Glomerular endothelial cell (primary cell): ENCODE measurements at places on chromosomes 4 and X. TPM values are rescaled to one million over a fixed set of nuclear protein-coding genes. Genes with fewer than 3 reads are reported as not detected.

The HSFX2 gene
- 0.35 TPM in 1 of 2 replicates, not detected in the other for total RNA-seq

The PRDM5 gene
- 2.5 and 6.9 TPM in 2 replicates for total RNA-seq

The CXCL5 gene
- total RNA-seq, result 12.0 and 17.5 TPM in 2 replicates

The CXCL1 gene
- 149 and 404 TPM in 2 replicates for total RNA-seq

The SFRP2 gene
- not detected in 2 replicates for total RNA-seq

The BEX1 gene
- total RNA-seq, result 0.68 and 1.6 TPM in 2 replicates

The PDCL2 gene
- not detected in 2 replicates for total RNA-seq

The ZCCHC12 gene
- total RNA-seq, result 0.29 TPM in 1 of 2 replicates, not detected in the other

The CABS1 gene
- not detected in 2 replicates for total RNA-seq

The FGF5 gene
- 1.9 and 4.3 TPM in 2 replicates for total RNA-seq

The TMEM255A gene
- total RNA-seq, result 0.05 TPM in 1 of 2 replicates, not detected in the other

The LRP2BP gene
- total RNA-seq, result 0.24 and 0.35 TPM in 2 replicates

The SMPX gene
- not detected in 2 replicates for total RNA-seq

The FANCB gene
- total RNA-seq, result 1.5 TPM in 2 replicates

The NSUN7 gene
- 0.88 and 1.6 TPM in 2 replicates for total RNA-seq

The IL1RAPL1 gene
- total RNA-seq, result 1.2 and 1.7 TPM in 2 replicates

The NPNT gene
- 0.64 and 2.1 TPM in 2 replicates for total RNA-seq

The ZXDA gene
- 7.6 and 7.9 TPM in 2 replicates for total RNA-seq

The KIF4A gene
- 4.5 and 6.3 TPM in 2 replicates for total RNA-seq

The TSPAN7 gene
- 4.7 and 13.5 TPM in 2 replicates for total RNA-seq

The TMEM156 gene
- 9.6 and 13.1 TPM in 2 replicates for total RNA-seq

The HSFX1 gene
- 1.2 and 2.1 TPM in 2 replicates for total RNA-seq

The CFAP99 gene
- not detected in 2 replicates for total RNA-seq

The CHRDL1 gene
- total RNA-seq, result 0.58 and 4.0 TPM in 2 replicates

The AFM gene
- total RNA-seq, result not detected in 2 replicates

The SOWAHD gene
- total RNA-seq, result not detected in 2 replicates

The DMRTC1 gene
- not detected in 2 replicates for total RNA-seq

The GPRASP2 gene
- total RNA-seq, result 14.5 and 15.1 TPM in 2 replicates

The CT83 gene
- total RNA-seq, result not detected in 2 replicates

The TNIP3 gene
- total RNA-seq, result 4.4 and 4.9 TPM in 2 replicates

The PPAT gene
- total RNA-seq, result 7.7 and 9.5 TPM in 2 replicates

The CT55 gene
- not detected in 2 replicates for total RNA-seq

The UGT8 gene
- total RNA-seq, result 0.53 and 4.3 TPM in 2 replicates

The SUPT20HL2 gene
- total RNA-seq, result not detected in 2 replicates

The JCHAIN gene
- not detected in 2 replicates for total RNA-seq

The OTUD6A gene
- total RNA-seq, result not detected in 2 replicates

The ERCC6L gene
- total RNA-seq, result 1.2 and 2.0 TPM in 2 replicates

The FATE1 gene
- 0.41 TPM in 1 of 2 replicates, not detected in the other for total RNA-seq

The PABPC1L2B gene
- not detected in 2 replicates for total RNA-seq

The MUC7 gene
- total RNA-seq, result not detected in 2 replicates

The ADRA2C gene
- total RNA-seq, result 0.19 and 0.93 TPM in 2 replicates

The APOO gene
- 15.9 and 16.2 TPM in 2 replicates for total RNA-seq

The AFP gene
- not detected in 2 replicates for total RNA-seq

The HERC5 gene
- total RNA-seq, result 1.7 and 5.0 TPM in 2 replicates

The RHOXF2B gene
- not detected in 2 replicates for total RNA-seq

The RBMXL3 gene
- total RNA-seq, result not detected in 2 replicates

The KCNIP4 gene
- not detected in 2 replicates for total RNA-seq

The APEX2 gene
- 17.5 and 17.6 TPM in 2 replicates for total RNA-seq

The POLN gene
- total RNA-seq, result 1.6 and 2.1 TPM in 2 replicates

The NHSL2 gene
- 35.8 and 36.9 TPM in 2 replicates for total RNA-seq

The PNMA6F gene
- total RNA-seq, result not detected in 2 replicates

The COX7B2 gene
- total RNA-seq, result not detected in 2 replicates

The TCEAL5 gene
- total RNA-seq, result not detected in 2 replicates
